Stimulated activated CD4-positive, alpha-beta T cell treated with anti-CD3 and anti-CD28 coated beads, TNF-alpha, amount 100 ng/mL, for 1 hour (primary cell): ENCODE measurements at places on chromosomes 4 and X.

- DNase-seq: no peak
Measured at GRCh38 chr4:47703008-47703407, 134.9 kb downstream of the CORIN start.

GRCh38 chr4:47221721-47222120 is 190.4 kb downstream of the GABRB1 start:
- no peak for DNase-seq

- DNase-seq: no peak
Measured at GRCh38 chr4:1291996-1292702, 2.5 kb downstream of the MAEA start.

GRCh38 chrX:138082896-138083295 is 517.0 kb downstream of the ZIC3 start:
- no peak for DNase-seq

GRCh38 chrX:40570346-40571093 is 10.2 kb upstream of the ATP6AP2 start:
- no peak for DNase-seq

- no peak for DNase-seq
Measured at GRCh38 chr4:101328063-101328602, 19.2 kb downstream of the PPP3CA start.

GRCh38 chr4:73897380-73898136 is 28.4 kb downstream of the CXCL1 start:
- no peak for DNase-seq

DNA sequence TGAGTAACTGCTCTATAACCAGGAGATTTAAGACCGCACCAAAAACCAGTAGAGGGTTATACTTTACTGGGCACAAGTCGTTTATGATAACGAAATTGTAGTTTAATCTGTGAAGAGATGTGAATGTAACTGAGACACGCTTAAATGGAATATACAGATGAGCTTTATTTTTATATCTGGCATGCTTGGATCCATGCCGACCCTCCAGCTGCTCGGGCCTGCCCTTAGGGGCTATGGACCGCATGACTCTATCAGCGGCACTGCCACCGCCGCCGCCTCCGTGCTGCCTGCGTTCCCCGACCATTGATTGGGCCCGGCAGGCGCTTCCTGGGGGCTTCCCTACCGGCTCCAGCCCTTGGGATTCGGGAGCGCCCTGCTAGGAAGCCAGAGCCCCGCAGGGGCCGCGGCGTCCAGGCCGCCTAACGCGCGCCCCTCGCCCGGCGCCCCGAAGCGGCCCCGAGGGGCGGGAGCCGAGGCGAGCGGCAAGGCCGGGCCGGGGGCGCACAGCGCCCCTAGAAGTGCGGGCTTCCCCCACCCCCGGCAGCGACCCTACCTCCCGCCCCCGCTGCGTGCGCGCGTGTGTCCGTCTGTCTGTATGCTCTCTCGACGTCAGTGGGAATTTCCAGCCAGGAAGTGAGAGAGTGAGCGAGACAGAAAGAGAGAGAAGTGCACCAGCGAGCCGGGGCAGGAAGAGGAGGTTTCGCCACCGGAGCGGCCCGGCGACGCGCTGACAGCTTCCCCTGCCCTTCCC is at the start of gene NFKB1:
TSS of gene NFKB1 (plus strand) at position 664 of the 751 bp plus-strand sequence. CDS start 24,160 bp downstream, outside the sequence.
- DNase-seq: peak; percentile 69

DNA sequence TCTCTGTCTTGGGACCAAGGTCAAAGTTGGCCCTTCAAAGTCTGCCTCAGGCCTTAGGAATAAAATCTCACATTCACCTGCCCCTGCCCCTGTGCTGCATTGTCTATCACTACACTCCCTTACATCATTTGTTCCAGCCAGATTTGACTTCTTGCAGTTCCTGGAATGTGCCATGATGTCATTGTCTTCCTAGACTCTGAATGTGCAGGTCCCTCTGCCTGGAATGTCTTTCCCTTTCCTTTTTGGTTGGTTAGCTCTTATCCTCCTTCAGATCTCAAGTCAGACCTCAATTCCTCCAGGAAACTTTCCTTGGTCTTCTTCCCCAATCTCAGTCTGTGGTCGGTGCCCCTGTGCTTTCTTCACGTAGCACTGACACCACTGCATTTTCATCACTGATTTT is 67.7 kb upstream of the EFNB1 start:
- DNase-seq: no peak

- no peak for DNase-seq
Measured at GRCh38 chrX:103170216-103170615, 44.7 kb upstream of the BEX4 start.

DNA sequence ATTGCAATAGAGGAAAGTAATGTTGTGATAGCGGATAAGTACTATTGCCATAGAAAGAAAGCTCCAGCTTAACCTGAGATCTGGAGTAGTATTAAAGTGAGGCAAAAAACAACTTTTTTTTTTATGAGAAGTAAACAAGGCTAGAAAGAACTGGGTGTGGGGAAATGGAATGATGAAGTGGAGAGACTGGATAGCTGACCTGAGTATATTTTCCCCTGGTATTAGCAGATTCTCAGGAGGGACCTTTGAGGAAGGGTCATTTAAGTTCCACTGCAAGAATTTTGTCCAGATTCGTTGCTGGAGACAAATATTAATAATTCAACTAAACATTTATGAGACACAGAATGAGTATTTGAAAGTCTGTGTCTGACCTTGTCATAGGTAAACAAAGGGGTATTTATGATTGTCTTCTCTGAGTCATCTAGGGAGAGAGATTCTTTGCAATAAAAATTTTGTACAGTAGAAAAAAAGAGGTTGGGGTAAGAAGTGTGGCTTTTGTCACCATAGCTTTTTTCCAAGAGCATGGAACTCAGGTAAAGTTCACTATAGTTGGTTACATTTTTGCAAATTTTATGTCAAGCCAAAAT is 2095.9 kb downstream of the ARAP2 start:
- no peak for DNase-seq

GRCh38 chrX:115957862-115958490 is 212.6 kb upstream of the AGTR2 start:
- DNase-seq: no peak

- no peak for DNase-seq
Measured at GRCh38 chr4:147057611-147058190, 112.0 kb upstream of the TTC29 start.

DNA sequence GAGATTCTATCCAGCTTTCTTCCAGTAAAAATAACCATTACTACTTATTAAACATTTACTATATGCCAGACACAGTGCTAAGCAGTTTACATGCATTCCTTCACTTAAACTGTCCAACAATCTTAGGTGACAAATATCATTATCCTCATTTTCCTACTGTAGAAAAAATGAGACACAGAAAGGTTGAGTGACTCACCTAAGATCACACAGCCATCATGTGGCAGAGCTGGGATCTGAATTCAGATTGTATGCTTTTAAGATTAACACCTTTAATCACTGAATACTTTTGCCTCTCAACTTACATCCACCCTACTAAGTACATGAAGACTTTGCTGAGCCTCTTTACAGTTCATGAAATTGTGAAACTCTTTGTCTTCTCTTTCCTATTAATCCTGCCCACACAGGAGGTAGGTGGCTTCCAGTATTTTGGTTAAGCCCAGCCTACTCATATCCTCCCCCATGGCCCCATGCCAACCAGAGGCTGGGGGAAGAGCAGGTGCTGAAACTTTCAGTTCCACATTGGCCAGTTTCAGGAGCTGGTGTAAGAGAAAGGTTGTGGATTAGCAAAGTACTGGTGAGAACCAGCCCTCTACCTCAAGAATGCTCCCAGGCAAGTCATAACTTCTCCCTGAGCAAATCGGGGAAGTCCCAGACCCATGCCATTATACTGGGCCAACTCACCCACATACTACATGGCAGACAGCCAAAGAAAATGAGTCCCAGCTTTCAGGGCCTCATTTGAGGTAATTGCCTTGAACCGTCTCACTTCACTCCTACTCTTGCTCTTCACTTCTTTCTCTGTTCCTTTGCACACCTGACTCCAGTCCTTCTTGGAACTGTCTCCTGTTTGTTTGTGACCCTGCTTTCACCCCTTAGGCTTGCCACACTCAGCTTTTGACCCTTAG is 211.1 kb downstream of the GUCY2F start:
- DNase-seq: no peak

DNA sequence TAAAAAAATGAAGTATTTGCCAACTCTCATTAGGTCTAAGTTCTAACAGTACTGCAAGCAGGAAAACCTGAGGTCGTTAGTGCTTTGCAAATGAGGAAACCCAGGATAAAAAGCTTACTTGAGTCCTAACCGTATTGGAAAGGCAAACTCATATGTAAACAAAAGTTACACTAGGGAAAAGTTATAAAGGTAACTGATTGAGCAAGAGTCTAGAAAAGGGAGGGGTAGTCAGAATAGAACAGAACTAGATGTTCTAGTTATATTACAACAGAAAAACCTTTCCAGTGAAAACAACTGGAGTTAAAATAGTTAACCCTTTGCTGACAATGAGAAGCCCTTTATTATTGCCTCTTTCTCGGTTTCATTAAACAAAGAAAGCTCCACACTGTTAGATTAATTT is 66.4 kb upstream of the MAOA start:
- no peak for DNase-seq

DNA sequence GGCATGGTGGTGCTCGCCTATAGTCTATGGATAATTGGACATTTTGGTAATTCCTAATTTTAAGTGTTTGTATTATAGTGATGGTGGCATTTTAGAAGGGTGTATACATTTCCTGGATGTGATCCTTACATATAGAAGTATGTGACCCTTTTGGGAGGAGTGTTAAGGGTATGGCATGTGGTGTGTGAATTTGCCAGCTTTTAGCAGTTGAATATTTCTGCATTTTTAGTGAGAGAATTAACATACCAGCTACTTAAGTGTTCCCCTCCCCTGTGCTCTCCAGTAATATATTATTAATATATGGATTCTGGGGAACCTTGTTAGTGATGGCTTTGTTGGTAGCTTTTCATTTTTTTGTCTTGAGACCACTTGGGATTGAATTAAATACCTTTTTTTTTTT is 55.3 kb downstream of the STAG2 start:
- no peak for DNase-seq

DNA sequence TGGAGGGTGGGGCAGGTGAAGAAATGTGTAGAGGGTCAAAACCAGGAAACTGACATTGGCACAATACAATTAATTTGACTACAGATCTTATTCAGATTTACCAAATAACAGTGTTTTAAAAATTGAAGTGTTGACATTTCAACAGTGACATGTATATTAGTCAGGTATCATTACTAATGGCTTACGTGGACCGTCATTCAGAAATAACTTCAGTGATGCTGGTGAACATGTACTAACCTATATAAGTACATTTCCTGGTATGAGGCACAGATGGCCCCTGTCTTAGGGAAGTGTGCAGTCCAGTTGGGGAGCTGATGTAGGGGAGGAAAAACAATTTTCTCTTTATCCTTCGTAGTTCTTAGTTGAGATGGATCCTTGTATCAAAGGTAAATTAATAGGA is 22.3 kb upstream of the MAOA start:
- DNase-seq: no peak

DNA sequence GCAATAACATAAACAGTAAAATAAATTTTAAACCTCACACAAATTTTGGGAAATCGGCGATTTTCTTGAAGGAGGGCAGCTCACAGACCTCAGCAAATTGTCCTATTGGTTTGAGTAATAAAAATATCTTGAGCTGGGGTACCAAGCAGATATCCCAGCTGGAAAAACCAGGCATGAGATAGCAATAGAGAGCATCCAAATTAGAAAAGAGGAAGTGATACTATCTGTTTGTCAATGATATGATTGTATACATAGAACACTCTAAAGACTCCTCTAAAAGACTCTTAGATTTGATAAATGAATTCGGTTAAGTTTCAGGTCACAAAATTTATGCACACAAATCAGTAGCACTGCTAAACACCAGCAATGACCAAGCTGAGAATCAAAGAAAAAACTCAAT is 90.5 kb upstream of the ACTRT1 start:
- no peak for DNase-seq

DNA sequence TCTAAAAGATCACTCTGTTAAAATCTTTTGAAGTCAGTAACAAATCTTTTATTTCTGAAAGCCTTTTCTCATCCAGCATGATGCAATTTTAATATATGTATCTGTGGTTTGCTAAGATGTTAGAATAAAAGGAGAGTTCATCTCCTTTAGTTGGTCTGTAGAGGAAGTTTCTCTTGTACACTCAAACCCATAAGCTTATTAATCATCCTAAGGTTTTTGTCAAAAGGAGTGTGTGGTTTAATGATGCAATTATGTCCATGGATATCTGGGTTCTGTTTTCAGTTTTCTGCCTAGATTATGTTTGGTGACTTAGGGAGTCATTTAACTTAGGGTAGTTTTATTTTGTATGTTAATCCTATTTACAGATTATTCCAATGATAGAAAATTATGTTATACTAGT is 52.1 kb upstream of the NDST4 start:
- no peak for DNase-seq
